ENCODE measurements at places on chromosomes 5 and 9.

- DNase-seq = peak; percentile 14
Observed at GRCh38 chr5:94849821-94850736, 231.6 kb downstream of the SLF1 start.

DNA sequence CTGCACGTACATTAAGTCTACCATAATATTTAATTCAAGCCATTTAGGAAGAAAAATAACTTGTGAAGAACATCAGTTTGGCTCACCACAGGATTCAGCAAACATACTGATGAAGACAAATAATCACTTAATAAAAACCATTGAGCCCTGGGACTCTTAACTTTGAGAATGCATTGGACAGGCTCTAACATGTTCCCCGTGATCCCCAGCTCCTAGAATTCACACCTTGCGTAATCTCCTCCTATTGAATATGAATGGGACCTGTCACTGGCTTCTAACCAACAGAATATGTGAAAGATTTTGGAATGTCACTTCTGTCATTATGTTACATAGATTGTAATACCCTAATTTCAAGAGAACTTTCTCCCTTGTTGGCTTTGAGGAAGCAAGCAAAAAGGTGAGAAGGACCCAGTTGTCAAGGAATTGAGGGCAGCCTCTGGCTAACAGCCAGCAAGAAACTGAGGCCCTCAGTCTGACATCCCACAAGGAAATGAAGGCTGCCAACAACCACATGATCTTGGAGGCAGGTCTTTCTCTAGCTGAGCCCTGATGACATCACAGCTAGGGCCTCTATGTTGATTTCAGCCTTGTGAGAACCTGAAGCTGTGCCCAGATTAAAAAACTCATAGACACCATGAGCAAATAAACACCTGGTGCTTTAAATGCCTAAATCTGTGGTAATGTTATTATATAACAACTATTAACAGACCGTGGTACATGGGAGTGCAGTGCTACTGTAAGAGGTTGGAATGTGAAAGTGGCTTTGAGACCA lies 433.2 kb downstream of the SEMA5A start:
- DNase-seq = no peak

DNA sequence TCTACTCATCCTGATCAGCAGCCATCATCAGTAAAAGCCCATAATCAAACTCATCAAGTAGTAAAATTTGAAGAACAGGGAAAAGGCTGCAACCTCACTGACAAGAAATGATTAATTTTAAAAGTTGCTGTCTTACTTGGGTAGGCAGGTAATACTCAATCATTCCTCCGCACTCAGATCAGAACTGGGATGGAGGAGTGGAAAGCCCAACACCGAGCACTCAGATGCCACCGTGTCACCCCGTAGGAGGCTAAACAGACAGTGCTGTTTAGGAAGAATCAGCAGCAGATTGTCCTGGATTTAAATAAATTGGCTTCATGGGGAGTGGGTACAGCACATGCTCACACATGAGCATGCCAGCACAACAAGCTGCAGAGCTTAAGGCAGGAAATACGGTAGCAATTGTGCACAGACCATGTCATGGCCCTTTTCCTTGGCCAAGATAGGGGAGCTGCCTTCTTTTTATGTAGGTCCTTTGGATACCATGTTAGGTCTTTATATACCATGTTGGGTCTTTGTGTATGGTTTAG lies 92.6 kb upstream of the CDH6 start:
- DNase-seq = no peak

- DNase-seq = no peak
Observed at GRCh38 chr5:138895918-138896317, 20.8 kb upstream of the LRRTM2 start.

- DNase-seq = no peak
Observed at GRCh38 chr5:35665096-35665495, 47.4 kb downstream of the SPEF2 start.

GRCh38 chr5:137300411-137301240 lies 198.5 kb downstream of the SPOCK1 start:
- DNase-seq = no peak

- no peak for DNase-seq
Observed at GRCh38 chr9:4299005-4299795, 668 bp downstream of the GLIS3 start.

DNA sequence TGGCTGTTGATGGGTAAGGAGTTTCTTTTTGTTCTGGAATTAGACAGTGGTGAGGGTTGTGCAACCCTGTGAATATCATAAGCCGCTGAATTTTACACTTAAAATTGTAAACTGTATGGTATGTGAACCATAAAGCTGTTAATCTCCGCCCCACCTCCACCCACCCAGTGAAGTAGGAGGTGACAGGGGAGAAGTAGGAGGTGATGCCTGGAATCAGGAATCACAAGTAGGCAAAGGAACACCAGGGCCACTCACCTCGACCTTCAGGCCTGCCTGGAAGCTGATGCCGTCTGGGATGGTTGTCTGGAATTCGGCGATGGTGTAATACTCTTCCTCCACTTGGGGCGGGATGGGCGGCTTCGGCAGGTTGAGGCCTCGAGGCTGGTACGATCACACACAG lies 62.3 kb upstream of the UBTD2 start:
- no peak for DNase-seq

- DNase-seq = no peak
Observed at GRCh38 chr5:80168388-80169028, 87.3 kb downstream of the SERINC5 start.

DNA sequence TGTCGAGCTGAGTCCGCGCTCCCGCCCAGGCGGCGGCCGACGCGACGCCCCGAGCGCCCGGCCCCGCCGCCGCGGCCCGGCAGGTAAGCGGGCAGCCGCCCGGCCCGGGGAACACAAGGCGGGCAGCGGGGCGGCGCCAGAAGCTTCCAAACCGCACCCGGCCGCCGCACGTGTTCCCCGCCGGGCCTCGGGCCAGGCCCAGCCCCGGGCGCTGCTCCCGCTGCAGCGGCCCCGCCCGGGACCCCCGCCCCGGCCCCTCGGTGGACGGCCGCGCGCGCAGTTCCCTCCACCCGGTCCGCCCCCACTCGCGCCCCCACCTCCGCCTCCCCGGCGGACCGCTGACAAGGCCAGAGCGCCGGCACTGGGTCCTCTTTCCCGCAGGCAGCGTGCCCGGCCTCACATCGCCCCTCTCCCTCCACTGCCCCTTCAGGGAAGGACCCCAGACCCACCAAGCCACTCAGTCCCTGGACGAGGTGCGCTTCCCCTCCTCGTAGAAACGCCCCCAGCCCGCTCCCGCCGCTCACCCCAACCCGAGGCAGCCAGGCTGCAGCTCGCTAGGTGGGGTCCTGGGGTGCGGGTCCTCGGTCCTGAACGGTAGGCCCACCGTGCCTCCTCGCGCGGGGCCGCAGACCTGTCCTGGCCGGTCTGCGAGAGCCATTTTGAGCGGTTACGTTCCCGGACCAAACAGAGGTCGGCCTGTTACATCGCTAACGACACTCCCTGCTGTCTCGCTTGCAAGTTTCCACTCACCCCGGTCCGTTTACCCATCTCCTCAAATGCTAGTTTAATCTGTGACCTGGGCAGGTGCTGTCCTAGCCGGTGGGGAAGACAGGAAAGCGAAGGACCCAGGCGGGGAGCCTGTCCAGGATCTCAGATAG lies 475 bp downstream of the WDR5 start:
- DNase-seq = no peak

- no peak for DNase-seq
Observed at GRCh38 chr5:36017004-36017403, 25.8 kb upstream of the UGT3A1 start.

GRCh38 chr5:58469896-58470295 lies 10.0 kb upstream of the PLK2 start:
- DNase-seq = no peak

DNA sequence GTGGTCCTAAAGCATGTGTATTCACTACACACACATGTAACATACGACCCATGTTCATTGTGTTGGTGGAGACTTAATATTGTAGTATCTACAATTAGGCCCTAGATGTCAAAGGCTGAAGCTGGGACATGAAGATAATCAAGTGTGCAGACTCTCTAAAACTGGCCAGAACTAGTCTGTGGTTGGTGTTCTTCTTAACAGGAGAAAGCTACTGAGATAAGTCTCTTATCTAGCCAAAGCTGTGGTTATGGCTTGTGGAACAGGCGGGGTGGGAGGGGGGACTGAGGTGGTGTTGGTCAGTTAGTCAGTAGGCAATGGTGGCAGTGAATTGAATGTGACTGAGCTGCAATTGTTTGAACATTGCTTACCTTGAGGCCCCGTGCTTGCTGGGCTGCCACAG lies 112.7 kb upstream of the SLC24A2 start:
- DNase-seq = no peak

- no peak for DNase-seq
Observed at GRCh38 chr9:120999317-120999716, 50.8 kb downstream of the C5 start.

DNA sequence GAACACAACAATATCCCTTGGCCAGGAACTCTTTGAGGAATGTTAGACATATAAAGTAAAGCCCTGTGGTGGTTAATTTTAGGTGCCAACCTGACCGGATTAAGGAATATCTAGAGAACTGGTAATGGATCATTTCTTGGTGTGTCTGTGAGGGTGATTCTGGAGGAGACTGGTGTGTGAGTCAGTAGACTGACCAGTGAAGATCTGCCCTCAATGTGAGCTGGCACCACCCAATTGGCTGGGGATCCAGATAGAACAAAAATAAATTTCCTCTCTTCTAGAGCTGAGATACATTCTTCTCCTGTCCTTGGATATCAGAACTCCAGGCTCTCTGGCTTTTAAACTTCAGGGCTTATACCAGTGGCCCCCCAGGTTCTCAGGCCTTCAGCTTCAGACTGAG lies 56.2 kb upstream of the TNPO1 start:
- DNase-seq = no peak

DNA sequence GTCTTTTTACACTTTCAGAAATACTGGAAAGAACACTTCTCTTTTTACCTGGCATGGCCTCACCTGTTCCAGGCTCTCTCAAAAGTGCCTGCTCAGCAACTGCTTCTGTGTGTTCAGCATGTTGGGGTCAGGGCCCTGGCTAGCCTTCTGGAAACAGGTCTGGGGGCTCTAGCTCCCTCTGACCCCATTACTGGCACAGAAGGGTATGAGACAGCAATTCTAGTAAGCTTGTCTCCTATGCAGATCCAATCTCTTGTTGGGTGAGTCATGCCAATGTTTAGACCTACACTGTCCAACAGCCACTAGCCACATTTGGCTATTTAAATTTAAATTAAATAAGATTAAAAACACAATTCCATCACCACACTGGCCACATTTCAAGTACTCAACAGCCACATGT lies 80.8 kb downstream of the MAPKAP1 start:
- no peak for DNase-seq

- no peak for DNase-seq
Observed at GRCh38 chr9:95447660-95448420, 68.9 kb downstream of the PTCH1 start.

DNA sequence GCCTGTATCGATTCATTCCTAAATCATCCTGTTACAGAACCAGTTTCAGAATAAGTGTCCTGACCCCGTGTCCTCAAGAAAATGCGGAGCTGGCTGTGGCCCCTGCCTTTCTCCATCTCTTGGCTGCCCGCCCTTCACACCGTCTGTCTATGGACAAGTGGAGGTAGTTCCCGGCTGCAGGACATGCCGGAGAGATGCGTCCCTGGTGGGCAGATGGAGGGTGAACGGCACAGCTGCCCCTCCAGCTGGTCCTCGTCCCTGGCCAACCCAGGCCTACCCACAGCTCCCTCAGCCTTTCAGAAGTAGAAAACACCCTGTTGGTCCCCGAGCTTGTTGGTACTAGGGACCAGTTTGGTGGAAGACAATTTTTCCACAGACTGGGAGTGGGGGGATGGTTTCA lies 14.8 kb upstream of the EXOC3 start:
- DNase-seq = no peak

Measured in memory B cell (primary cell).